Gastroesophageal sphincter (tissue), 4 donors: ENCODE measurements at places on chromosomes 11 and 22. TPM values are rescaled to one million over a fixed set of nuclear protein-coding genes. Genes with fewer than 3 reads are reported as not detected.

DNA sequence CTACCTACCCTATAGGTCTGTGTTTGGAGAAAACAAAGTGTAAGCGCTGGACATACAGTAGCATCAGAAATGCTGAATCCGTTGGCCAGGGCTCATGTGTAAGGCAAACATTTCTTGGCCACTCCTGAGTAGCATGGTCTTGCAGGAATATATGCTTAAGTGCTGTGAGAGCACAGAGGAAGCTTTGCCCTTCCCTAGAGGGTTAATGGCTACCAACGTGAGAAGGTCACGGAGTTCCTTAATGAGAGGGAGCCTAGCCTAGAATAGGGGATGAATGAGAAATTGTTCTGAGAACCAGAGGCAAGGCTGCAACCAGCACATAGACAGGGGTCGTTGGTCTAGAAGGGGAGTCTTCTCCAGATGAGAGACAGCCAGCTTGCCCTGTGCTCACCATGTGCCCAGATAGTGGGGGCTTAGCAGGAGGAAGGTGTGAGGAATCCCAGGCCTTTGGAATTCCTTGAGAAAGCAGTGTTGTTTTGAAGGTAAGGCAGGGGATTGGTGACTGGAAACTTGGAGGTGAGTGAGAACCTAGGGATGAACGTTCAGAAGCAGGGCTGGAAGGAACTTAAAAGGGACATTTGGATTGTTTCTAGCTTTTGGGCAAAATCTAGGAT is 29.5 kb downstream of the RCOR2 start:
- no peak for ATAC-seq

The CHST1 gene
- total RNA-seq = 4.7 TPM

DNA sequence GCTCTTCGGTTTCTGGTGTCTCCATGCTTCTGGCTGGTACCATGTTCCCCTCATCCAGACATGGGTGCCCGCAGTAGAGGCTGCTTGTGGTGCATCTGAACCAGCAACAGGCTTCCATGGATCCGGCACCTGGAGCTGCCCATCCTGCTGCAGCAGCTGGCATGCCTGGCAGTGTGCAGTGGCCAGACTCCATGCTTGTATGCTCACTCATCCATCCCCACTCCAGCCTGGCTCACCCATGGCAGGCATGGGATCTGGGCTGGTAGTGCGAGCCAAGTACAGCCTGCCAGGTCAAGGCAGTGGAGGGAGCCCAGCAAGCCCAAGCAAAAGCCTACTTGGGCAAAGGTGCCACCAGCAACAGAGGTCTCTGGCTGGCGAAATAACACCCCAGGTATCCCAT is 6.2 kb upstream of the OR5W2 start:
- ATAC-seq = no peak

DNA sequence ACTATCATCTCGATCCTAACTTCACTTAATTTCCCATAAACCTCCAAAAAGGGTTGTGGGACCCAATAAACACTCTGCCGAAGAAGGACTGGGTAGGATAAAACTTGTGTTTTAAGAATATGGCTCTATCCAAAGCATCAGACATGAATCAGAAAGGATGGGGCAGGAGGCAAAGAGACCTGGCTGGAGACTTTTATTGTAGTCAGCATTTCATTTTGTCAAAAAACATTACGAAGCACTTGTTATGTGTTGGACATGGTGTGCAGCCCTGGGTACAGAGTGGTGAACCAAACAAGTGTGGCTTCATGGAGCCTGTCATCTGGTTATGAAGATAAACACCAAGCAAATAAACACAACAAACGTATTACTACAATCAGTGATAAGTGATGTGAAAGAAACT is 17.3 kb downstream of the IL10RA start:
- ATAC-seq = no peak
